ENCODE measurements at places on chromosomes 16 and 17.

DNA sequence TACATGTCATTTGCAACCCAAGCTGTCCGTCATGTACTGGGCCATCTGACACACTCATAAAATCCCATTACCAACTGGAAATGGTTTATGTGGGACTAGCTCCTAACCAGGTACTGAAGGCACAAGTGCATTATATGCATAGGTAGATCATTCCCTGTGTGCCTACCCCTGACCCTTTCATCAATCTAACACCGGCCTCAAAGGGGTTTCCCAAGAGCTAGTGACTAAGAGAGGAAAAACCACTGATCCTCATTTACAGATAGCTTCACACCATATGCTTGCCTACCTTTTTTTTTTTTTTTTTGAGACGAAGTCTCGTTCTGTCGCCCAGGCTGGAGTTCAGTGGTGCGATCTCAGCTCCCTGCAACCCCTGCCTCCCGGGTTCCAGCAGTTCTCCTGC lies 449.8 kb downstream of the SLC39A11 start:
- DNase-seq: no peak

DNA sequence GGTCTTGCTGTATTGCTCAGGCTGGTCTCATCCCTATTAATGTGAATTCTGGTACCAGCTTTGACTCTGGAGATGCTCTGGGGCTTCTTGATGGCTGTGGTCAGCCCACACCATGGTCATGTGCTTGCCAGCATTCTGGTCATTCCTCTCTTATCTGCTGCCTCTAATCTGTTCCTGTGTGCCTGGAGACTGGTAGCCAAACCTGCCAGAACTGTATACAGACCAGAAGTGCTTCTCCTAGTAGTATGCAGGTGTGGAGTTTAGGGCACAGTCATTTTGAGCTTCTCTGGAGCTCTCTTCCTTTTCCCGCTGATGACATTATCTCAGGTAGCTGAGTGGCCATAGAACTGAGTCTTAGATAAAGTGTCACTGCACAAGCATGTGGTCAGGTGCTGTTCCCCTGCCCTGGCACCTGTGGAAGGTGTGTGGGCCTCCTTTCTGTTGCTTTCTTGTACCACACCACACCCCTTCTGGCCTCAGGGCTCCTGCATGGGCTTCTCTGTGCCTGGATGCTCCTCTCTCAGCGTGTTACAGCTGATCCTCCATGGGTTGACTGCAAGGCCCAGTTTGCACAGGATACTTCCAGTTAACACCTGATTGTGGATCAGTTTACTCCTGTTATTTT lies 162.7 kb downstream of the SPECC1 start:
- DNase-seq: no peak

GRCh38 chr17:57911834-57912673 lies 43.2 kb downstream of the CUEDC1 start:
- no peak for DNase-seq

GRCh38 chr16:28538733-28539596 lies at the start of gene NUPR1:
NUPR1 (minus strand) TSS chr16:28538974; CDS start chr16:28538907, 67 bp downstream.
- DNase-seq: no peak

DNA sequence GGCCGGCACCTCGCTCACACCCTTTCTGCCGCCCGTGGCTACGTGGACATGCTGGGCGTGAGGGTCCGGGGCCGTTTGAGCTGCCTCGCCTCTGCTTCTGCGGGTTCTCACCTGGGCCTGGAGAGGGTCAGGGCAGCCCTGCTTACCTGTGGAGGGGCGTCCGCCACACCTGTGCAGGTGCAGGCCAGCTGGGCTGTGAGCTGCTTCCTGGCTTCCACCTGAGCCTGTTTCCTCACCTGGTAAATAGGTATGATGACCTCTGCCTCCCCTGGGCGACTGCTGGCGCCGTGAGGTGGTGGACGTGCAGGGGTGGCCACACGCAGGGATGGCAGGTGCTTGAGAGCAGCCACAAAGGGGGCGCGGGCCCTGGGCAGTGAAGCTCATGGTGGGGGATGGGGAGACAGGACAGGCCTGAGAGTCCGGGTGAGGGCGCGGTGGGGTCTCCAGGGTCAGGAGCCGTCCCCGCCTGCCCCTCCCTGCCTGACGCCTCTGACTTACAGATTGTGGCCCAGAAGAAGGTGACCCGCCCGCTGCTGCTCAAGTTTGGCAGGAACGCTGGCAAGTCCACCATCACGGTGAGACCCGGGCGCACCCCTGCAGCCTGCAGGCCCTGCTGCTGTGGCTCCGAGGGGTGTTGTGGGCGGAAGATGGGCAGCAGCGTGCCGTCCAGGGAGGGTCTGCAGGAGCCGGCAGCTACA lies 7.8 kb downstream of the CPNE7 start:
- DNase-seq: no peak

DNA sequence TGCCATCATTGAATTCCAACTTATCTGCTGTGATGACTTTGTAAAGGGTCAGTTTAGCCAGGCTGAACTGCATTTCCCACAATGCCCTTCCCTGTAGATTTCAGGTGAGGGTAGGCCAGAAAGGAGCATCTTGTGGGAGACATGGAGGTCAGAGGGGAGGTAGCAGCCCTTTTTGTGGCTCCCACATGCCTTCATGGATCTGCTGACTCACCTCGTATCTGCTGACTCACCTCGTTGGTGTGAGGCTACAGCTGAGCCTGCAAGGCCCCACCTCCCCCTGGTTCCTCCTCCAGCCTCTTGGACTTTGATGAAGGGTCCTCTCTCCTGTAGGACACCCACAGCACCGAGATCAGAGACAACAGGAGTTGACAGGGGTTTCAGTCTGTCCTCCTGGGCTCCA lies 102.5 kb downstream of the SALL1 start:
- DNase-seq: no peak

DNA sequence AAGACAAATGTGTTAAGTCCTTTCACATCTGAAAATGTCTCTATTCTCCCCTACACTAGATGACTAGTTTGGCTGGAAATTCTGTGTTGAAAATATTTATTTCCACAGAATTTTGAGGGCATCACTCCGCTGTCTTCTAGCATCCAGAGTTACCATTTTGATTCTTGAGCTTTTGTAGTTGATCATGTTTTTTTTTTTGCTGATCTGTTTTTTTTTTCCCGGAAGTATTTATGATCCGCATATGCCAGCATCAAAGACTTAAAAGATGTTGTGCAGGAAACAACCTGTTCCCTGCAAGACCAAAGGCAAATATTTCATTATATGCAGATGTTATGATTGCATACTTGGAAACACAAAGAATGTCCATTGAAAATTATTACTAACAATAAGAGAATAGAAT lies 16.7 kb downstream of the OR1D5 start:
- no peak for DNase-seq

DNA sequence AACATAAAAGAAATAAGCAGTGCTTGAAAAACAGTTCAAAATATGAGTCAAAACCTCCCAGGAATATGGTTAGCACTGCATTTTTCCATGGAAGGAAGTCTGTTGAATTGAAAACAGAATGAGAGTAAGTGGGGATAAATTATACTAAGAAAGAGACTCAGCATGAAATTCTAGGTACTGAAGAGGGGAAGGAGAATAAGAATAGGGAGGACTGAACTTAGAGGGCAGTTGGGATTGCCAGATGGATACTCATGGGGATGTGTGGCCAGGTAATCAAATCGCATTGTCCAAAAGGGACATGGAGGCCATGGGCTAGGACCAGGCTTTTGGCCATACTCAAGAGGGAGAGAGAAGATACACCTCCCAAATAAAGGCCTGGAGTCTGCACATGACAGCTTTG lies 247.9 kb downstream of the CDH13 start:
- no peak for DNase-seq

GRCh38 chr17:66779237-66779606 lies 55.7 kb upstream of the CACNG5 start:
- no peak for DNase-seq

GRCh38 chr17:62911114-62911513 lies 54.9 kb upstream of the TANC2 start:
- no peak for DNase-seq

- no peak for DNase-seq
Measured at GRCh38 chr16:50677351-50677750, 3.8 kb downstream of the SNX20 start.

DNA sequence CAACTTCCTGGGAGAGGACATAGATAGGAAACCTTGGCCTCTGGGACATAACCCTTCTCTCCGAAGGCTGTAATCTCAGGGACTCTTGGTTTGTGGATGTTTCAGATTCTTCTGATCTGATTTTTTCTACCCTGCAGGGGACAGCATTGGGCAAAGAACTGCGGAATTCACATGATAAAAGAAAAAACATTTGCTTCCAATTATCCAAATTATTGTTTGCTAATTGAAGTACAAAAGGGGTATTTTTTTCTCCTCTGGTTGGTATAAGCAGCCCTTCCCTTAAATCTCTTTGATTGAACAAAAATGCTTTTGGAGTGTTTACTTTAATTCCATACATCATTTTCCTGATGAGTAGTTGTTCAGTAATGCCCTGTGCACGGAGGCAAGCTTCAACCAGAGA lies 251.7 kb upstream of the IRX3 start:
- DNase-seq: no peak

DNA sequence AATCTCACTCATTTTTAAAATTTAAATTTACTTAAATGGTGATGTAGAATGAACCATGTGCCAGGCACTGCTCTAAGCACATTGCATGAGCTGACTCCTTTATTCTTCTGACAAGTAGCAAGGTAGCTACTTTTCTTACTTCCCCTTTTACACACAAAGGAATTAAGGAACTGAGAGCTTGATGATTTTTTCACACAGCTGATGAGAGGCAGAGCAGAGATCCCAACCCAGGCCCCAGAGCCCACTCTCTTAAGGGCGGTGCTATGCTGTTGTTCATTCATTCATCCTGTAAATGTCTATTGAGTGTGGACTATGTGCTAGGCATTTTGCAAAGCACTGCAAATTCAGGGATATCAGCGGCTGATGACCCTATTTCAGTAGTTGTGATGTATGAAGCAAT lies 17.9 kb downstream of the SEC14L5 start:
- DNase-seq: no peak

DNA sequence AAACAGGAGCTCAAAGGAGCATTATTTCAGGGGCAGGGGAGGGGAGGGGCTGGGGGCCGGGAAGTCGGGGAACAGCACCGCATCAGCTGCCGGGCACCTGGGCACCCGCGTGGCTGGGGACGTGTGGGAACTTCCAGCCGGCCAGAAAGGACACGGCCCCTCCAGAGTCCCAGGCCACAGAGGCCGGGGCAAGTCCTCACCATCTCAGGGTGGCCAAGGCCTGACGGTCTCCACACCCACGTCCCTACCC lies 1.1 kb downstream of the PGAP6 start:
- DNase-seq: no peak

All from activated naive CD4-positive, alpha-beta T cell (primary cell).